ENCODE measurements at places on chromosomes 7 and 10.
A peak's percentile ranks its signal among the peaks of the same experiment; 100 is the strongest.

DNA sequence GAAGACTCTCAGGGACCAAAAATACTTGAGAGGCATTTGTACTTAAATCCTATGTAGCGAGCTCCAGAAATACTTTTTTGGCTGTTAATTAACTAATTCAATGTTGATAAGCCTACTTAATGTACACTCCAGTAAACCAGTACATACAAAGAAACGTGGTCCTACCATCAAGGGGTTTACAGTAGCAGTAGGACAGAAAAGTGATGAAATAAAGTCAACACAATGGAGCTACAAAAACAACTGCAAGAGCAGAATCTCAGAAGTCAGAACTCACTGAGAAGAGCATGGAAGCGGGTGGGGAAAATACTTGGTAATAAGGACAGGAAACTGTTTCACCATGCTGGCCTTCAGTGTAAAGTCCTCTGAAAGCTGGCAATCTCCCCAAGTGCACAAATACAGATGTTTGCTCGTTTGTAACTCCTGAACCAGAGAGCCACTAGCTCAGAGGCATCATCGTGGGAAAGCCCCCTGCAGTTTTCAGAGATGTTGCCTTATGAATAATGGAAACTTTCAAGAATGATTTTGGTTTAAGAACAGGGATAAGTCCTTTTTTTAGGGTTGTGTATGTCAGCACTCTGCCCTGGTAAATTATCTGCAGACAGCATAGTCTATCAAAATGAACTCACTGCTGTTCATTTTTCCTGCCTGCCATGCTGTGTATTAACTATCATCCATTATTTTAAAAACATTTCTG is 233.2 kb downstream of the SORCS1 start:
- H3K27me3 ChIP-seq, result no peaks in the 10 kb centered on the region
- DNase-seq, result no peak
- H3K27ac ChIP-seq, result no peak overlapping the region
- H3K4me1 ChIP-seq, result no peaks in the 10 kb centered on the region

- H3K36me3 ChIP-seq, result no peaks in the 10 kb centered on the region
- no peaks in the 10 kb centered on the region for H3K27me3 ChIP-seq
- peaks cover 21% of the 10 kb centered on the region for H3K4me1 ChIP-seq
- H3K4me3 ChIP-seq, result no peak overlapping the region
- no peak overlapping the region for H3K27ac ChIP-seq
- no peak for DNase-seq
These were observed 2.6 kb upstream of the PRF1 start for GRCh38 chr10:70605161-70605560.

- H3K27ac ChIP-seq, result peak overlapping the region; percentile 81
- peaks cover 12% of the 10 kb centered on the region for H3K36me3 ChIP-seq
- peaks cover 36% of the 10 kb centered on the region for H3K4me1 ChIP-seq
- no peak for DNase-seq
These were observed 79.6 kb downstream of the LARP4B start for GRCh38 chr10:851901-852300.

DNA sequence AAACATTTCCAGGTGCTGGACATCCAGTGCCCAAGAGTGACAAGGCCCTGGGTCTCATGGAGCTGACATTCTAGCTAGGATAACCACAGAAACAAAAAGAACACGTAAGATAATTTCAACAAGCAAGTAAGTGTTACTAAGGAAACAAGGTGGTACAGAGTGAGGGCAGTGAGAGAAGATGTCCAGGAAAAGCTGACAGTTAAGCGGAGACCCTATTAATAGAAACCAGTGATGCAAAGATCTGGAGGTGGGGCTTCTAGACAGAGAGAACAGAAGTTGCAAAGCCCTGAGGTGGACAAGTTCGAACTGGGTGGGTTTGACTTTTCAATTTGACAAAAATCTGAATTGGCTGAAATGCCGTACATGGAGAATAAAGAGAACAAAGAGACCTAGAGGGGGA is 96.3 kb downstream of the TRIL start:
- peaks cover 4% of the 10 kb centered on the region for H3K4me1 ChIP-seq
- no peak for DNase-seq
- no peak overlapping the region for H3K27ac ChIP-seq

- H3K36me3 ChIP-seq, result peaks cover 5% of the 10 kb centered on the region
- H3K4me1 ChIP-seq, result peaks cover 25% of the 10 kb centered on the region
- no peaks in the 10 kb centered on the region for H3K27me3 ChIP-seq
- H3K4me3 ChIP-seq, result no peak overlapping the region
- no peak overlapping the region for H3K27ac ChIP-seq
These were observed 19.1 kb downstream of the SUFU start for GRCh38 chr10:102522874-102523249.

DNA sequence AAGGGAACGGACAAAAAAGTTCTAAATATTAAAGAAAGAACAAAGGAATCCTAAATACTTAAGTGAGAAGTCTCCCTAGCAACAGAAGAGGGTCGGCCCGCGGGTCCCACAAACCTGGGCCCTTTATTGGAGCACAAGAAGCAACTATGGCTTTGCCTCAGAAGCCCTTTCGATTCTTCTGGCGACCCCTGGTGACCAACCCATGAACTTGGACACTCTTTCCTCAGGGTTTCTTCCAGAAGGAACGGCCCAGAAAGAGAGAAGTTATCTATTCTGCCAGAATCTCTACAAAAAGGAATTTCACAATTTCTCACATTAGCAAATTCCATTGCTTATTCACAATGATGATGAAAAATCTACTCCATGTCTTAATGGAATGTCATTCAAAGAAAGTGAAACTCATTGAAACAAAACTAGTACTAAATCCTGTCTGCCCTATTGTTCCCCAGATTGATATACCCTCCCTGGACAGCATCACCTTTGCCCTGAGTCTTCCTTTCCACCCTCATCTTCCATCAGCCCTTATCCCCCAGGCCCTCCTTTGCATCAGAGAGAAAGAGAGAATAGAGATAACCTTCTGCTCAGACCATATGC is 43.7 kb downstream of the CPVL start:
- H3K4me1 ChIP-seq, result peaks cover 6% of the 10 kb centered on the region
- peaks cover 4% of the 10 kb centered on the region for H3K27me3 ChIP-seq
- H3K36me3 ChIP-seq, result no peaks in the 10 kb centered on the region
- no peak overlapping the region for H3K27ac ChIP-seq

GRCh38 chr7:50832744-50833143 is 50.0 kb upstream of the GRB10 start:
- no peak overlapping the region for H3K27ac ChIP-seq
- H3K27me3 ChIP-seq, result peaks cover 25% of the 10 kb centered on the region
- no peak for DNase-seq
- no peaks in the 10 kb centered on the region for H3K36me3 ChIP-seq
- peaks cover 4% of the 10 kb centered on the region for H3K4me1 ChIP-seq

DNA sequence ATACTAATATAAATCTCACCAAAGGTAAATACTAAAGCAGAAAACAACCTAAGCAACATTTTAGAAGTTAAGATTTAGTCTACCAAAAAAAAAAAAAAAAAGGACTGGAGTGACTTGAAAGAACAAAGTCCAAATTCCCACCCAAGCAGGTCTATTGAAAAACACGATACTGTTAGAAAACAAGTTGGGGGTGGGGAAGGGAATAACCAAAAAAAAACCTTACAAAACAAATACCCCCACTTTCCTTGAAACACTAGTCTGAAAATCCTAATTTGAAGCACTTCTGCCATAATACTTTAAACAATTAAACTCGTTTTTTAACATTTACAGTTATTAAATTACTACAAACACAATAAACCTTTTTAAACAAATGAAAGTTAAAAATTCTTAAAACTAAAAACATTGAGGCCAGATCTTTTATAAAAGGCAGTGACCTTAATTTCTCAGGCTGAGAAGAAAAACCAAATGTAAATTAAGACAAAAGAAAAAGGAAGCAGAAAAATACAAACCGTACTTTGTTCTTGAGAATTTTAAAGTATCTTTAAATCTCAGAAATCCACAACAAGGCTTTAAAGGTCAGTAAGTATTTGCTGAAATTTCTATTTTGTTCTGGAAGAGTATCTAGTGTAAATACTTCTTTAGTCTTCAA is 135.1 kb downstream of the NRBF2 start:
- H3K4me1 ChIP-seq, result peaks cover 10% of the 10 kb centered on the region
- H3K36me3 ChIP-seq, result no peaks in the 10 kb centered on the region
- H3K27me3 ChIP-seq, result no peaks in the 10 kb centered on the region
- DNase-seq, result no peak
- peak overlapping the region; percentile 94 for H3K4me3 ChIP-seq

Data from T-helper 17 cell (primary cell).